ENCODE measurements at places on chromosomes 16 and 17.

- no peak for DNase-seq
These were observed 45.6 kb downstream of the ADCY7 start for GRCh38 chr16:50311891-50312501.

DNA sequence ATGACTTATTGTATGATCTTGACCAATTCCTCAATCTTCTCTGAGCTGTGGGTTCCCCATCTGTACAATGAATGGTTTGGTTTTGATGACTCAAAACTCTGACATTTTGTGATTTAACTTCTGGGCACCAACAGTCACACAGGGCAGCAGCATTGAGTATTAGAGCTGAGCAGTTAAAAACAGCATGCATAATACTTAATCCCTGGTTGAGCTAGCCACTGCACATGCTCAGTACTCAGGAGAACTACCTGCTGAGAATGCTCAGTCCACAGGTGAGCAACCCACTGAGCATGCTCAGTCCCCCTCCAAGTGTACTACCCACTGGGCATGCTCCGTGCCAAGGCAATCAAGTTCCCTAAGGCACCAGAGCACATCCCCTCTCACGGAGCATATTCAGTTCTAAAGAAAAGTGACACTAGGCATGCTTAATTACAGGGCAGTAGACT is 68.7 kb downstream of the AIPL1 start:
- DNase-seq, result peak; percentile 5

DNA sequence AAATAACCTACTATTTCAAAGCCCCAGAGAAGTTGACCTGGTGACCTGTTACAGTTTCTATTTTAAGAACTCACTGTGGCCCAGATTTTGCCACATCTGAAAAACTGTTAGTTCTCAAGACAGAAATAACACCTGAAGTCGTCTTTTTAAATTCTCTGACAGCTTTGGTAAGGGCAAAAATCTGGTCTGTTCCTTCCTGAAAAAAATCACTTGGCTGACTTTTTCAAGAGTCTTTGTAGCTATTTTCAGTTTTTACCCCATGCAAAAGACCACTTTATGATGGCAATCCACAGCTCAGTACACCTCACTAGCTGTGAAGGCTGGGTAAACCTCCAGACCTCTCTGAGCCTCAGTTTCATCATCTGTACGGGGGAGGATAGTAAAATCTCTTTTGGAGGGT is 60.7 kb upstream of the SREBF1 start:
- no peak for DNase-seq

GRCh38 chr17:14116263-14117024 is 47.1 kb downstream of the COX10 start:
- no peak for DNase-seq

GRCh38 chr17:33169580-33170285 is 123.4 kb downstream of the ASIC2 start:
- peak; percentile 90 for DNase-seq

GRCh38 chr16:2163211-2163881 is 7.8 kb downstream of the TRAF7 start:
- DNase-seq, result peak; percentile 81

DNA sequence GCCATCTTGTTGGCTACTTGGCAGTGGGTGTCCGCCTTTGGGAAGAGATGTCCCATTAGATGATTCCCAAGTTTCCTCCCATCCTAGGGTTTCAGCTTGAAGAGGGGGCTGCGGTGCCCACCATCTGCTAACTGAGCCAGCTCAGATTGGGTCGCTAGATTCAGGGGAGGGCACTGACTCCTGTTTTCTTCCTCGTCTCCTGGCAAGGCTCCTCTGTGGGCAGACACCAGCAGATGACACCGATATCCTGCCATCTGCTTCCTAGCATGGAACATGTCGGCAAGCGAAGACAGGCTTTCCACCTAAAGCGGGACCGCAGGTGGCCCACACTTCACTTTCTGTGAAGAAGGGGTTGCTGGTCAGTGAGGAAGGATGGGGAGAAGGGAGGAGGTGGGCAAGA is 27.3 kb downstream of the C17orf75 start:
- DNase-seq, result no peak

DNA sequence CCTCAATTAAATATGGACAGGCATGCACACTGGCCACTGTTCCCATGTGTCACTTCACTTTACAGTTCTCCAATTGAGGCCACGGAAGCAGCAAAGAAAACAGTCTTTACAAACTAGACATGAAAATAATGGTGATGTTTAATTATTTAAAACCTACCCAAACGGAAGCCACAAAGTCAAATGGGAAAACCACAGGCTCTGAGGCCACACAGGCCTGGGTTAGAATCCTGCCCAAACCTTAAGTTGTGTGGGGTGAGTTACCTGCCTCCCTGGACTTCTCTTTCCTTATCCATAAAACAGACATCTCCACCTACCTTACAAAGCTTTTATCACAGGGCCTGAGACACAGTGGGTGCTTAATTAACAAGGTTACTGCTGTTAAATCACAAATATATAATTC is 137.4 kb downstream of the PARN start:
- no peak for DNase-seq

DNA sequence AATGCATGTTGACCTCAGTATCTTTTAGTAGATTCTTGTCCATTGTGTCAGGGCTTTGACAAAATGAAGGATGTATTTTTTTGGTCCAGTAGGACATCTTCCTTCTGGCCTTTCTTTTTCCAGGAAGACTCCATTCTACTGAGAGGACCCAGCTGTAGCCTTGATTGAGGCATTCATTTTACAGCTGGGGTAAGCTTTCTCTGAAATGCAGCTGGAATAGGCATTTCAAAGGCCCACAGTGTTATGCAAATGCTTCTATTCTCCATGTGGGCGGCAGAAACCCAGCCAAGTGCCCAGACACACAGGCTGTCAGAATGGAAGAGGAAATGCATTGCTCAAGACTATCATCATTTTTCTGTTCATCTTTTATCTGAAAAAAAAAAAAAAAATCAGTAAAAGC is 629.0 kb upstream of the CDH8 start:
- DNase-seq, result no peak

DNA sequence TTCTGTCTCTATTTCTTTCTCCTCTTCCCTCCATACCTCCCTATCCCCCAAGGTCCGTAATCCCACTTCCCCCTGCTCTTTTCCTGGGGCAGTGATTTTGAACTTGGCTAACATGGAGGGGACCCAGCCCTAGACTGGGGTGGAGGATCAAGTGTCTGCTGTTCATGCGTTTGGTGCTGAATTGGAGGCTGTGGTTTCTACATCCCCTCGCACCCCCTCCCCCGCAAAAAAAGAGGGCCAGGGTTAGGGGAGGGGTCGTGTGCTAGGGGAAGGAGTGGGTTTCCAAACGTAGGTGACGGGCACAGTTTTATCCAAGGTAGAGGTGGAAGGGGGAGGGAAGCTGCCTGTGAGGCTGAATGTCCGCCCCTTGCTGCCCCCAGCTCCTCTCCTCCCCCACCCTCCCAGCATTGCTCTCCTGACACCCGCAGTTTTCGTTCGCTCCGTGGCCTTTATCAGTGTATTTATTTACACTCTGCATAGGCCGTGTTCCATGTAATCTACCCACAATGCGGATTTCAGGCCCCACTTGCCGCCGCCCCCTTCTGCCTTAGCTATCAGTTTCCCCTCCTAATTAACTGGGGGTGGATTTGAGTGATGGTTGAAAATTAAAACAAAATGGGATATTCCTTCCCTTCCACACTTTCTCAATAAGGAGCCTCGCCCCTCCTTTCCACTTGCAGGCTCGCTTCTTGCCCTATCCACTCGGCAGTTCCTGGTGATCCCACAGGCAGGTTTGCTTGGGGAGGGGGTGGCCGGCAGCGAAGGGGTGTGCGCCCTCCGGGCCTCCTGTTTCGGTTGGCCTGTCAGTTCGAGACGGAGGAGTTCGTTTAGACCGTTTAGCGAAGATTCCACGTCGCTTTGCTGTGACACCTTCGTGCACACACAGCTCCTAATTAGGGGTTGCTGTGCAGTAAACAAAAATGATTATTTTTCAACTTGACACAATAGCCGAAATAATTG is 2.0 kb downstream of the GNAO1 start:
- DNase-seq, result no peak

GRCh38 chr16:19698480-19699465 is 19.3 kb downstream of the KNOP1 start:
- DNase-seq, result peak; percentile 63

DNA sequence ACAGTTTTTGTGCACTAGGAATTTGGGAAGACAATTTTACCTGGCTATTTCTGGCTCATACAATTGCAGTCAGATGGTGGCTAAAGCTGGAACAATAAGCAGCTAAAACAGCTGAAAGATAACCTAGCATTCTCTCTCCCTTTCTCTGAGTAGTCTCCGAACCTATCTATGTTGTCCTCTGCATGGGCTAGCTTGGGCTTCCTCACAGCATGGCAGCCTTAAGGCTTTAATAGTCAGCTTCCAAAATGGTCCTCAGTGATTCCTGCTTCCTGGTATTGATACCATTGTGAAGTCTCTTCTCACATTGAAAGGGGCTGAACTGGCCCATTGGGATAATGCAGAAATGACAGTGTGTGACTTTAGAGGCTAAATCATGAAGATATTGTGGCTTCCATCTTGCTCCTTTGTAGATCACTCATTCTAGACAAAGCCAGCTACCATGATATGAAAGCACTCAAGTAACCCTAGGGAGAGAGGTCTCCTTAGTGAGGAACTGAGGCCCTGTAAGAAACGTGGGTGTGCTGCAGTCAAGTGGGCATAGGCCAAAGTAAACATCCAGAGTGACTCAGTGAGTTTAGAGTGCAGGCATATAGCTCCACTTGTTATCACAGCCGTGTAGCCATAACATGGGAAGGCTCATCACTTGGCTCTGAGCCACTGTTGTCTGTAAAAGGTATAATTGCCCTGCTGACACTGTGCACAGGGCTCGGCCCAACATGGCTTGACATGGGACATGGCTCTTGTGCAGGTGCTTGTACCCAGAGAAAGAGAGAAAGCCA is 5.5 kb upstream of the VKORC1 start:
- DNase-seq, result peak; percentile 16

DNA sequence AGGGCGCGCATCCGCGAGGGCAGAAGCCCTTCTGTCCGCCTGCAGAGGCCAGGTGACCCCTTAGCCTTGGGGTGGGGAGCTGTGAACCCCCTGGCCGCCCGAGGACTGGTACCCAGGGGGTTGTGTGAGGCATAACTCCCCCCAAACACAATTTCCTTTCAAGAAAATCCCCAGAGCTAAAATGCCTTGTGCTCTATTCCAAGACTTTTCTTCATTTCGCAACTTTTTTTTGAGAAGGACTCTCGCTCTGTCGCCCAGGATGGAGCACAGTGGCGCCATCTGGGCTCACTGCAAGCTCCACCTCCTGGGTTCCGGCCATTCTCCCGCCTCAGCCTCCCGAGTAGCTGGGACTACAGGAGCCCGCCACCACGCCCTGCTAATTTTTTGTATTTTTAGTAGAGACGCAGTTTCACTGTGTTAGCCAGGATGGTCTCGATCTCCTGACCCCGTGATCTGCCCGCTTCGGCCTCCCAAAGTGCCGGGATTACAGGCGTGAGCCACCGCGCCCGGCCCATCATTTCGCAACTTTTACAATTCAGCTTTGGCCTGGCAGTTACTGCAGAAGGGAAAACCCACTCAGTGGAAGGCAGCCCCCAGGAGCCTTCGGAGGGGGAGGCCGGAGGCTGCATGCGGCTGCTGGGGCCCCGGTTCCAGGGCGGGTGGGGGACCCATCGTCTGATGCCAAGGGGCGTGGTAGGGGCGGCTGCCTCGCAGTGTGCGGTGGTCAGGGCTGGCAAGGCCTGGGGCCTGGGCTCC is 963 bp upstream of the APRT start:
- peak; percentile 12 for DNase-seq

DNA sequence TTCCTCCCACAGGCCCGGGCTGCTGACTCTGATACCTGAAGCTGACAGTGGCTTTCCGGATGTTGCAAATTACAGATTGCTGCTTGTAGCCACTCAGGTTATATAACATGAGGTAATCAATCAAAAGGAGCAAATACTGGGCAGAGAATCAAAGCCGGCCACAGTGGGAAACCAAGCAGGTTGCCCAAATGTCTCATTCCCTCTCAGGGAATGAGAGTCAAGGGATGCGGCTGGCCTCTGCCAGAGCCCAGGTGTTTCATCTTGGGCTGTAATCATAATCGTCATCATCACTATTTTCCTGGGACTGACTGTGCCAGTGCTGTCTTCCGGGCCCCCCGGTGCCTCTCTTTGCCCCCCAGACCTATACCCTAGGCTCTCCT is 292.4 kb upstream of the FOXF1 start:
- DNase-seq, result no peak

DNA sequence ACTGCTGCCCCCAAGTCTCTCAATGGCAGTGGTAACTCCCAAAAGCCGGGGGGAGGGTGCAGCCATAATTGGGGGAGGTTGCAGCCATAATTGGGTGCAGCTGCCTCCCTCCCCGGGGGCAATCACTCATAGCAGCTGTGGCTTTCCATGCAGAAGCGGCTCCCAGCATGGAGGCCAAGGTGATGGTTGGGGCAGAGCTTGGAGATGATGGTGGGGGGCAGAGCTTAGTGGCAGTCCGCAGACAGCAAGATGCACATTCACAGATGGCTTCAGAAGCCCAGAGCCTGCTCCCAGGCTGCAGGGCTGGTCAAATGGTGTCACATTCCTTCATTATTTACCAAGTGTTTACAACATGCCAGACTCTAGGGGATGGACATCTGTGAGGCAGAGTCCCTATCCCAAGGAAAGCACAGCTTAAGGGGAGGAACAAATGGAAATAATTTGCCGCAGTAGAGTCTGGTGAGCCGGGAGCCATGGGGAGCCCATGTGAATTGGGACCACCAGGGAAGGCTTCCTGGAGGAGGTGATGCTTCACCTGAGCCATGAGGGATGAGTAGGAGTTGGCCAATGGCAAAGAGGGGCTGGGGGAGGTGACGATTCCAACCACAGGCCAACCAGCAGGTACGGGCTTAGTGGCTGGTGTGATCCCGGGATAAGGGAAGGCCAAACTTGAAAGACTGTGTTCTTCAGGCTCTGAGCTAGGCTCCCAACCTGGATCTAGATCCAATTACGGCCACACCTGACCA is 8.1 kb downstream of the DOC2B start:
- DNase-seq, result no peak

- no peak for DNase-seq
These were observed 24.3 kb downstream of the CENPV start for GRCh38 chr17:16328997-16329396.

DNA sequence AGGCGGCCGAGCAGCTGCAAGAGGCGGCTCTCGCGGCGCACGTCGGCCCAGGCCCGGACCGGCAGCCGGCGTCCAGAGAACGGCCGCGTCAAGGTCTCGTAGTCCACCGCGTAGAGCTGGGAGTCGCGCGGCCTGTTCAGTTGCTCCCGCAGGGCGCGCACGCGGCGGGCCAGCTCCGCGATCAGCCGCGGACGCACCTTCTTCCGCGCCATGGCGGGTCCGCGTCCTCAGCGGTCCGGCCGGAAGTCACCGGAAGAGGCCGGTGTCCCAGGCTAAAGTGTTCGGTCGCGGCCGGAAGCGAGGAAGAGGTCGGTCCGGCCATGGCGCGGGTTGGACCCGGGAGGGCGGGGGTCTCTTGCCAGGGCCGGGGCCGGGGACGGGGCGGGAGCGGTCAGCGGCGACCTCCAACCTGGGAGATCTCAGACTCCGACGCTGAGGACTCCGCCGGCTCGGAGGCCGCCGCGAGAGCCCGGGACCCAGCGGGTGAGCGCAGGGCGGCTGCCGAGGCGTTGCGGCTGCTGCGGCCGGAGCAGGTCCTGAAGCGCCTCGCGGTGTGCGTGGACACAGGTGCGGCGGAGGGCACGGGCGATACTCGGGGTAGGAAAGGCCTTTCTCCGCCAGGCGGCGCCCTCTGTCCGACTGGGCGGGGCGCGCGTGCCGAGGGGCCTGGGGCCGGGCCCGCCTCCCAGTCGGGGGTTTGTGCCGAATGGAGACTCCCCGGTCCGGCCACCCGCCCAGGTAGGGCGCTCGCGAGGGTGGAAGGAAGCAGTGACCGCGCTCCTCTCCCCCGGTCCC is at the start of gene MRPS34:
TSS of gene MRPS34 (minus strand) at position 227 of the 795 bp plus-strand sequence. CDS start at position 212, 15 bp downstream.
- peak; percentile 88 for DNase-seq

All from NCI-H226 (cell line).